H1 (cell line): ENCODE measurements at places on chromosomes 7 and 10.

DNA sequence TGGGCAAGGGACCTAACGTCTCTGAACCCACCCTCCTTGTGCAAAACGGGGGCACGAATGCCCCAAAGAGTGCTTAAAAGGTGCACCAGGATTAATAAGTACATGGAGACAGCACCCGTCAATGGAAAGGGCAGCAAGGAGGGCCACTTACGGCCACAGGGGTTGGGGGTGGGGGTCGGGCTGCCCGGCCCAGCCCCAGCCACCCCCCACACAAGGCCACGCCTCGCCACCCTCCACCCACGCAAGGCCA, 213.4 kb downstream of the MAD1L1 start:
- no peak for DNase-seq

DNA sequence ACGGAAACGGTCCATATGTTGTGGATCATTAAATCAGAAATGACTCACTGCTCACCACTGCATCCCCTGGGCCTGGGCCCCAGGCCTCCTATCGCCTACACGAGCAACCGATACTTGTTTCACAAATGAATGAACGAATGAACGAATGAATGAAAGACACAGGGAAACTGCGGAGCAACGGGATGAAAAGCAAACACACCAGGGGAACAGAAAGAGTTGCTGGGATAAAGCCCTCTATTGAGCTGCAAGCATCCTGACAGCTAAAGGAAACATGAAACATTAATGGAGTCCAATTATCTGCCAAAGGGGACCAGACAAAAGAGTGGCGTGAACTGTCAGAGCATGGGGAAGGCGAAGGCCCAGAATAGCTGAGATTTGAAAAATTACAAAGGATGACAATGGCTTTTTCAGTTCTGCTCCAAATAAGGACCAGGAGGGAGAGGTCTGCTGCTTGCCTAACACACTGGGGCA, 92.1 kb downstream of the GRB10 start:
- no peak for DNase-seq

DNA sequence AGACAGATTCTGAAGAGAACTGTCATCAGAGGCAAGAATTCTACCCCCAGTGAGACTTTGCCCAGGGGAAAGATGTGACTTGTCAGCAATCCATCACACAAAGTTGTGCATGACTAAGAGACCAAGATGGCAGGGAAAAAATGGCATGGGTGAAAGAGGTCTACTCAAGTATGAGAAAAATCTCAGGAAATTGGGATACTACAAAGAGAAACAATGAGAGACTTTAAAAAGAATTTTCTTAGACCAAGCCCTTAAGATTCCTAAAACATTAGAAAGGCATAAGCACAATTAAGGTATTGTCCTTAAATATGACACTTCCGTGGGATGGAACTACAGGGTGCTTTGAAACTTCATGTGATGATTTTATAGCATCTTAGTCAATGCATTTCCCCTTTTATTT, 45.6 kb upstream of the PDE1C start:
- no peak for DNase-seq

DNA sequence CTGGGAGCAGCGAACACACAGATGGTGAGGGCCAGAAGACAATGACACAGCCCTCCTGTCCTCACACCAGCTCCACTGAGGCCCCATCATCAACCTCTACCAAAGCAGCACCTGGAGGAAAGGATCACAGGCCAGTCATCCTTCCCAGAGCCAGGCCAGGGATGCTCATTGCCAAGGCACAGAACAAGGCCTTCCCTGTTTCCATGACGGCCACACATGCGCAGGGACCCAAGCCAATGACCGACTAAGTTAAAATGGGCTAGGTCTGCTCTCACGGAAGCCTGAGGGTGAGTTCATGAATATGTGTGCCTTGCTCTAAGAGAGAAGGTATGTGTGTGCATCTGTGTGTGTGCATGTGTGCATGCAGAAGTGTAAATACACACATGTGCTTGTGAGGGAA, 39.6 kb downstream of the COBL start:
- no peak for DNase-seq

DNA sequence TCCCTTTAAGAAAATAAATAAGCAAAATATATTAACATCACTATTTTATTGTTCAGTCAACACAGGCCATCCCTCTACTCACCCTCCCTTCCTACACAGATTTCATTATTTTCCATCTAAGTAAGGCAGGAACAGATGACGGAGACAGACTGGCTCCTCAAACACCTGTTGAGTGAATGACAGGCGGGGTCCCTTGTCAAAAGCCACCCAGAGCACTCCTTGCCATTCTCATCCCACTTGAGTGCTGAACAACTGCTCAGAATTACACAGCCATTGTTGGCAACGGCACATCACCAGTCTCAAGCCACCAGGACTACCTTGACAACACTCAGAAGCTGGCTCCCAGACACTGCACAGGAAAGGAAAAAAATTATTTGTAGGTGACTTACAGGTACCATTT, 3.3 kb downstream of the GRB10 start:
- no peak for DNase-seq
